ENCODE measurements at places on chromosomes 6 and 20.
A peak's percentile ranks its signal among the peaks of the same experiment; 100 is the strongest.

DNA sequence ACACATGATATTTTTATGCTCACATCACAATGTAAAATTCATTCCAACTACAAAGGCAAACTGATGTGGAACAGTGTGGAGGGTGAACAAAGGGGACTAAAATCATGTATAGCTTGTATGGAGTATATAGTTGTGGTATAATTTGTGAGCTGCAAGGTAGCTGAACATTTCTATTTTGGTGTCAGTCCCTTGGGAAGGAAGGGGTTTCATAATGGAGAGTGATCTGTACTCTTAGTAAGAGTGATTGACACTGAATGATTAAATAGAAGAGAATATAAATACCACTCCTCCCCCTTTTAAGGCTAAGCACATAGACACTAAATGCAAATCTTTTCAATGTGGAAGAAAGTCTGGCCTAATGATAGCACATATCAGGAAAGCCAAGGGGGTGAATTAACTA, 104.6 kb downstream of the POPDC3 start:
- DNase-seq, result no peak

GRCh38 chr6:66772800-66773199, 1065.8 kb upstream of the EYS start:
- DNase-seq, result no peak

GRCh38 chr6:9540534-9541126, 874.2 kb downstream of the TFAP2A start:
- no peak for DNase-seq

DNA sequence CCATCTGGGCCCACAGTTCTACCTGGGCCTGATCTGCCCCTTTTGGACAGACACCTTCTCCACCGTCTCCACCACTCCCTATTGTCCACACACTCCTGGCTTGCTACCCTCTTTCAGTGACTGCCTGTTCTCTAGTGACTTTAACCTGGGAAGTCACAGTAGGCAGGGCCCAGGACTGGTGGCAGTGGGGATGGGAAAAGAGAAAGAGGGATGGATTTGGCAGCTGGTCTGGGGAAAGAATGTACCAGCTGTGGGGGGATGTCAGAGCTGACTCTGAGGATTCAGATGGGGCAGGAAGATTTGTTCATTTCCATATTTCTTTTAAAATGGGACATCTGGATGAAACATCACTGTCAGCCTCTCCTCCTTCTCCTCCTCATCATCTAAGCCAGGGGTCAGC, 85.5 kb downstream of the SULF2 start:
- DNase-seq, result no peak

GRCh38 chr20:22814471-22815205, 220.5 kb upstream of the SSTR4 start:
- no peak for DNase-seq

DNA sequence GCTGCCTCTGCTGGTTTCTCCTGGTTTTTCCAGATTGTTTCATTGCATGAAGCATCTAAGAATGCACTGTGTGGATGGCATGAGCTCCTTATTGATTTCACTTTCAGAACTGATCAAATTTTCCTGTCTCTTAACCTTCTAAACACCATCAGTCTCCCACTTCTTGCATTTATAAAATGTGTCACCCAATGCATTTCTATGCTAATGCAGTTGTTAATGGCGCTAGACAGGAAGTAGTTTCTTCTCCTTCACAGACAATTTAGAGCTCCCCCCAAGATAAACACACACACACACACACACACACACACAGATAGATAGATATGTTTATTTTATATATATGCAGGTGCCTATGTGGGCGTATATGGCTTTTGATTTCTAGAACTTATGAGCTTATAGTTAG, 45.6 kb upstream of the FOXA2 start:
- DNase-seq, result no peak

- DNase-seq, result no peak
These were observed 99.9 kb upstream of the SHLD1 start for GRCh38 chr20:5650280-5650691.

GRCh38 chr6:39029156-39030011, 19.2 kb upstream of the GLP1R start:
- peak; percentile 27 for DNase-seq

DNA sequence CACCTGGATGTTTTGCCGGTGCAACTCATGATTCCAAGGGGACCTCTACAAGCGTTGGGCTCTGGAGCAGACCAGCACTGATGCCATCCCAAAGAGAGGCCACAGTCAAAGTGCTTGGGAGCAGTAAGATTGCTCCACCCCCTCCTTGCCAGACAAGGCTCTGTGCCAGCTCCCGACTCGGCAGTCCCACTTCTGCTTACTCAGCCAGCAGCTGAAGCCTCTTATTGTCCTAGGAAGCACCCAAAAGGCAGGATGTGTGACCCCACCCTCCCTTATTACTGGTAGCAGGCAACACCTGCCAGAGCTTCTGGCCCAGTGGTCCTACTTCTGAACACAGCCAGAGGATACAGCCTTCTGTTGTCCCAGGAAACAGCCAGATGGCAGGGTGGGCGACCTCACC, 614.2 kb downstream of the TENT5A start:
- DNase-seq, result no peak

GRCh38 chr20:62320581-62321354, 18.0 kb downstream of the ADRM1 start:
- DNase-seq, result no peak

GRCh38 chr6:155031091-155031490, 36.0 kb downstream of the TIAM2 start:
- no peak for DNase-seq
